ENCODE measurements at places on chromosomes 5 and 9.

GRCh38 chr5:117794847-117795246 lies 1193.5 kb downstream of the DTWD2 start:
- DNase-seq: no peak

DNA sequence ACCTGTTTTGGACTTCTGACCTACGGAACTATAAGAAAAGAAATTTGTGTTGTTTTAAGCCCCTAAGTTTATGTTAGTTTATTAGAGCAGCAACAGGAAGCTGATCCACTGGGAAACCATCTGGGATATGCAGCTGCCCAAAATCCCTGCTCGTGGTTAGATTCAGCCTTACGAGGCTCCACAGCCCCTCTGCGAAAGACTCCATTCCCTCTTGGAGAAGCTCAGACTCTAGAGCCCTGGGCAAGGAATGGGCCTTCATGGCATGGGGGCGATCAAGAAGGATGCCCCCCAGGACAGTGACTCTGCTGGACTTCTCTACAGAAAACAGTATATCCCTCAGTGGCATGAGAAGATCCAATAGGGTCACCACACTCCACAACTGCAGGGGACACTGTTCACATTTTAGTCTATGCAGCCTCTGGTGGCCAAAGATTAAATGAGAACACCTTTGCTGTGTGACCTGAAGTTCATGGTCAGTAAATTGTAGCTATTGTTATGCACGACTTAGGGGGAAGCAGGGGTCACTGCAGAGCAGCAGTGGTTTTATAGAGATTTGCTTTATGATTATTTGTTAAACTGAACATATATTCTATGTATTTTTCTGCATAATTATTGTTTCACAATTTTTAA lies 21.1 kb downstream of the IRF1 start:
- DNase-seq: no peak

- no peak for DNase-seq
Observed at GRCh38 chr9:7165331-7165975, 407.7 kb downstream of the KDM4C start.

GRCh38 chr5:22693121-22693520 lies 160.0 kb downstream of the CDH12 start:
- DNase-seq: no peak

DNA sequence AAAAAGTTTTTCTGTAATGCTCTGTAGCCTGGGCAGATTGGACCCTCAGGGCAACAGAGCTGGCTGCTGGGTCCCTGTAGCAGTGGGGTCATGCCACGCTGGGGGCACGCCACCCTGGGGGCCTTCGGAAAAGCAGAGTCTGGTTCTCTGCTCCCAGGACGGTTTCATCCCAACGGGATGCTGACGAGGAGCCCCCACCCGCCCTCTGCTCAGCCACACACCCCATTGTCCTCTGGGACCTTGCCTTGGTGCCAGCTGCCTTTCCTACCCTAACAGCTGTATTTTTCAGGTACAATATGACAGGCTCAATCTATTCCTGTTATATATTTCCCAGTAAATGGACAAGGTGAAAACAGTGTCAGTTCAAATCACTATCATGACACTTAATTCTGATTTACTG lies 29.0 kb upstream of the MVB12B start:
- no peak for DNase-seq

DNA sequence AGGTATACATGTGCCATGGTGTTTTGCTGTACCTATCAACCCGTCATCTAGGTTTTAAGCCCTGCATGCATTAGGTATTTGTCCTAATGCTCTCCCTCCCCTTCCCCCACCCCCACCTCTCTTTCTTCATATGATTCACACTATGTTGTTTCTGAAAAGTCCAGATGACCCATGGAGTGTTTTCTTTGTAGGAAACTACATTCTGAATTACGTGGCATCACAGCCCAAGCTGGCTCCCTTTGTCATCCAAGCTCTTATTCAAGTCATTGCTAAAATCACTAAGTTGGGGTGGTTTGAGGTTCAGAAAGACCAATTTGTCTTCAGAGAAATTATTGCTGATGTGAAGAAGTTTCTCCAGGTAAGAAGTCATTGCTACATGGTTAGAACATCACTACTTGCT lies 30.4 kb downstream of the RANBP17 start:
- no peak for DNase-seq

GRCh38 chr9:84138541-84138940 lies 157.9 kb downstream of the RMI1 start:
- DNase-seq: no peak

DNA sequence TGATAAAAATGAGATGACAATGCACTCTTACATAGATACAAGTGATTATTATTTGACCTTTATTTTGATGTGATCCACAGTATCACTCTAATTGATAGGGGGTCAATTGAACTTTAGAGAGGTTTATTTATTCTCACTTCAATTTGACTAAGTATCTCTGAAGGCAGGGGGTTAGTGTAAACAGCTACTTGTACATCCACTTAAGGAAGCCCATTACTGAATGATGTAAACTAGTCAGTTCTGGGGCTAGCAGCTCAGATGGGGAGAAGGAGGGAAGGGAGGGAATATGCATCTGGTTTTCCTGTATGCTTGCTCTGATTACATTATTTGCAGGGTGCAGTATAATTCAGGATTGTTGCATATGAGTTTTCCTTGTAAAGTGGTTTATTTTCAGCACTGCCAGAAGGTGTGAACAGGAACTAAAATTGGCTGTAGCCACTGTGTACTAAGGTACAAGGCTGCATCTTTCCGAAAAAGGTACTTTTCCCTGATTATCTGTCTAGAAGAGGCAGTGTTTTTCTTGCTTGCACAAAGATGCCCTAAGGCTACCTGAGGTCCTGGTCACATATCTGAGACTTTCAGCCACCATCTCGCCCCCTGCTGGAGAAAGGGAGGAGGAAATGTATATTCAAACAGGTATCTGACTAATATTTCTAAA lies 51.2 kb downstream of the MRPS27 start:
- peak; percentile 50 for DNase-seq

DNA sequence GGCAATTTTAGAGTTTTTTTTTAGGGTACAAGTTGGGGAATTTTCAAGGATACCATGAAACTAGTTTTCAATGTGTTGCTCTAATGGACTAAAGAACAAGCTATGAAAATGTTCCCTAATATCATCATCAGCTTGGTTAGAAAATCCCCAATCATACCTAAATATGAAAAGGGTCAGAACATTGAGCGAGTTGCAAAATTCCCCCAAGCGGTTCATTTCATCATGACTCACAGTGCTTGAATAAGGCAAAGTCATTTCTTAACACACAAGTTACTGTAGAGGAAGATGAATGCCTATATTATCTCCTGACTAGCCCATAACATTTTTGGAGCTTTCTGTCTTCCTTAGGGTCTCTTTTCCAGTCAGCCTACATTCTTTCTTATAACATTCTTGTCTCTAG lies 62.7 kb downstream of the ST8SIA4 start:
- DNase-seq: no peak

GRCh38 chr9:69012696-69013381 lies 1.1 kb downstream of the PRKACG start:
- no peak for DNase-seq

DNA sequence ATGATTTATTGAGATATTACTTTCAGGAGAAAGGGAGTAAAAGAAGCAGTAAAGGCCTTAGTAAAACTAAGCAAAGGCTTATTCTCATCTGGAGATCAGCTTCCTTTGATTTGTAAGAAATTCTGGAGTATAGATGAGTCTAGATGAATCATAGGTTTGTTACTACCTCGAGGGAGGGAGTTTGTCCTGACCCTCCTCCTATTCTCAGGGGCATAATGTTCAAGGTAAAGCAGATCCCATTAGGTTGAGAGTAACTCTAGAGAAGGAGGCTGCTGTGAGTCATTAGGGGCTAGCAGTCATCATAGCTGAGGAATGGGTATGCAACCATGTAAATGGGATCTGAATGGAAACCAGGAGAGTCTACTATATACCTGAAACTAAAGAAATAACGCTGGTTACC lies 155.5 kb upstream of the MOCS2 start:
- DNase-seq: no peak

- no peak for DNase-seq
Observed at GRCh38 chr5:125550274-125550673, 803.8 kb upstream of the ZNF608 start.

DNA sequence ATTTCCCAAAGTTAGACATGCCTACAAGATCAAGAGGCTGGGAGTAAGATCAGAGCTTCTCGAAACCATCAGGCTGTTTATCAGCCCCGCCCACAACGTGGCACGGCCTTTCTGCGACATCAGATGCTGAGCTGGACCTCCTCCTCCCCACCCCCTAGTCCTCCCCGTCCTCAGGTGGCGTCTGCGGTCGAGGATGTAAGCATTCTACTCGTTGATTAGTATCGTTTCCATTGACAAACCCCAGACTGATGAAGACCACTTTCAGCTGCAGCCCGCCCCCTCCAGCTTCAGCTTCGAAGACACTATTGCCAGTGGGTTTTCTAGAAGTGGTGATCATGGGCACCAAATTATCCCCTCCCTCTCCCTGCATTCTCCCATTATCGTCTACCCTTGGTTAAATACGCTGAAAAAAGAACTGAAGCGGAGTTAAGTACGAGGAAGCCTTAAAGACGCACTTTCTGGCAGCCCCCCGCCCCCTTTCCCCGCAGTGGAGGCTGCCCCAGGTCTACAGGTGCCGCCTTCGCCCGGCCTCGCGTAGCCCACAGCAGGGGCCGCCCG lies 1.1 kb downstream of the PPIC start:
- peak; percentile 30 for DNase-seq

GRCh38 chr9:61671276-61671973 lies 481.6 kb downstream of the SPATA31A7 start:
- no peak for DNase-seq

DNA sequence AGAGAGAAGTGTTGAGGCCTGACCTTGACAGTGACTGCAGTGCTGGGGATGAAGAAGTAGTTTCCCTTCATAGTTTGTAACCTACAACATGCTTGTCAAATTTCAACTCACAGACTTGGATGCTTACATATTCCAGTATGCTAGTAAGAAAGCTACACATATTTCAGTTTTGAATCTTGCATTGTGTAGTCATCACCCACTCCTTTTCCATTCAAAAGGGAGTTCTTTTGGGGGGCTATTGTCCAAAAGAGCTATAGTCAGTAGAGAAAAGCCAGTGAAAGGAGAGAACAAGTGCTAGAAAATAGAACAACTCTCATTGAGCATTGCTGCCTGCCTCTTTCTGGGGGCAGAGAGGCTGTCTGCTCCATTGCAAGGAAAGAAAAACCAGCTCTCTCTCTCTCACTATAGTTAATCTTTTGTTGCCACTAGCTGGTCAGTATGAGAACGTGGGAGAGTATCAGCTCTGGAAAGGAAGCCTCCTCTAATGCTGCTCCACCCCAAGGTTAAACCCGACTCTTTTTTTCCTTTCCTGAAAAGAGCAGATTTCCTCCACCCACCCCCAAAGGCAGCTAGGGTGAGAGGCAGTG lies 7.3 kb downstream of the ASTN2 start:
- no peak for DNase-seq

DNA sequence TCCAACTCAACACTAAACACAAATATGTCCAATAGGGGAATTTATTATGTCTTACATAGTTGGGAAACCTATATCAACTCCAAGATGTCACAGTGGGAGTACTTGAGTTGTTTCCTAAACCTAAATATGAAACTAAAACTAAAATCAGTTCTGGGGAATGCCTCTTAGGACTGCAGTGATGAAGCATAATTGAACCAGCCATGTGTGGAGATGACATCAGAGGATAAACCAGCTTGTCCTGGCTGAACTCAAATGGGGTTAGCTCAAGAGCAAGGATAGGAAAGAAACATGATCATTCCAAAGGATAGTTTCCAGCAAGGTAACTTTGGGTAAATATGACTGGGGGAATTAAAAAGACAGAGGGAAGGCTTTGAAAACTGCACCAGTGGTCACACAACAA lies 88.9 kb upstream of the PLPPR1 start:
- DNase-seq: no peak

Measured in nephron progenitor cell (in vitro differentiated cells).